ENCODE measurements at places on chromosomes 13 and 19.
A peak's percentile ranks its signal among the peaks of the same experiment; 100 is the strongest.

DNA sequence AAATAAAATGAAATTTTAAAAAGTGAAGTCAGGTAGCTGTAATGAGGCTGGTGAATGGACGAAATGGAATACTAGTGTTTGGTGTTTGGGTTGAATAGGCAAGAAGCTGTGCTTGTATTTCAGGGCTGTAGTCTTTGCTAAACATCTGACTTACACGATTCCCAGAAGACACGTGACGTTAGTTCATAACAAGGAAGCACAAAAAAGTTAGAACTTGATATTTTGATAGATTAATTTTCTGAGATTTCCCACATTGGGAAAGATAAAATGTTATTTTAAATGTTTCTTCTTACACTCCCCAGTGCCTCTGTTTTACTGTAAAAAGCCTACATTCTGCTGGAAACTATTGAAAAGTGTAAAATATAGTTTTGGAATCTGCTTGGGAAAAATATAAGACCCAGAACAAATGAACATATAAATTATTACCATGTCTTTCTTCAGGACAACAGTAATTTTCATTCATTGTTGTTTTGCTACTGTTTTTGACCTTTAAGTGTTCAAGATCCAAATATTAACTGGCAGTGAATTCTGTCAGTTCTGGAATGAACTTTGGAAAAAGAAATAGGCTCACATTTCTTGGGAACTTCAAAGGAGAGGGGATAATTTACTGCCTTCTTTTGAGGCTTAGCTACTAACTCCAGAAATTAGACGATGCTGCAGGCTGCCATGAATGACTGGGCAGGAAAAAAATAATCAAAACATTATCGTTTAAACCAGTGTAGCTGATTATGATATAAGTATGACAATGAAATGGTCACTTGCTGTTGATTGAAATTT lies 241.3 kb downstream of the SLITRK6 start:
- DNase-seq = no peak

DNA sequence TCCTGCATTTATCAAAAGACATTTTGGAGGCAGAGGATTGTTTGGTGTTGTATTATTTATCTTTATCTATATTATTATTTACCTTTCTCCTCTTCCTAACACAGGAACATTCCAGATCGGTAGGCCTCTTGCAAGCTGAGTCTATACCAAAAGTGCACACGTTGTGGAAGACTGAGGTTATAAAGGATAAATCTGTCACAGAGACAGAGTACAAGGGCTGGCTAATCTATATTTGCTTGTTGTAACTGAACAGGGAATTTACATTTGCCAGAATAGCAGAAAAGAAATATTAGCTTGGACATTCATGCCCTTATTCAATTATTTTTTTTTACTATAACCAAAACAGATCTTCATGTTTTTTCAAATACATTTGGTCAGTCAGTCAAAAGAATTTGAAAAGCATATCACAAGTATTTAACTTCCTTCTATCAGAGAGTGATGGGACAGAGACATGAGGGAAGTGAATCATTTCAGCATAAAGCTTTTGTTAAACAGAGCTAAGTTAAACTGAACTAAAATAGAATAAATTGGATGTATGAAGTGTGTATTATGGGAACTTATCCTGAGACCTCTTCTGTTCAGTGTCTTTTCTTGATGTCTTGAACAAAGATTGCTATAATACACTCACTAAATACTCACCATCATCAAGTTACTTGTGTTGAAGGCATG lies 352.5 kb downstream of the DNAJC15 start:
- DNase-seq = no peak

- no peak for DNase-seq
Measured at GRCh38 chr13:104799152-104799551, 1732.9 kb upstream of the SLC10A2 start.

DNA sequence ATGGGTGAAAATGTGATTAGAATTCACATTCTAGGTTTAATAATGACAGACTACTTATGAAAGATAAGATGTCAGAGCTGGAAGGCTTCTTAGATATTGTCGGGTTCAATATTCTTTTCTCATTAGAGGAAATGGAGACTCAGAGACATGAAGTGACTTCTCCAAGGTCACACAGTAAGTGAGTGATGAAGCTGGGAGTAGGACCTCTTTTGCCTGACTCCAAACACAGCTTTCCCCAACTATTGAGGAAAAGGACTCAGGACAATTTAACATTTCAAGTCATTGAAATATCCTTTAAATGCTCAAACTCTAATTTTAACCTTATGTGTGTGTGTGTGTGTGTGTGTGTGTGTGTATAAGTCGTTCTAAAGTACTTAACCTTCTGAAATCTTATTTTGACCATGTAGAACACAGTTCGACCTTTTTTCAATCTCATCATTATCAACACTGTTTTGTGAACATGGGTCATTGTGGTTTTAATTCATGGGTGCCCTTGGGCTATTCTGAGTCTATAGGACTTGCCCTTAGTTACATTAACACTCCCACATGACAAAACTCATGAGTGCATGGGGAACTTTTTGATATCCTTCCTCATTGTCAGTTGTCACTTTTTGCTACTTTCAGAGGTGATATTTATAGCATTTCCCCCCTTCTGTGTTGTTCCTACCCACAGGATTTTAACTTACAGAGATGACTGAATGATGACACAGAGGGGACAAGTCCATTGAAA lies 53.0 kb downstream of the LRCH1 start:
- no peak for DNase-seq

DNA sequence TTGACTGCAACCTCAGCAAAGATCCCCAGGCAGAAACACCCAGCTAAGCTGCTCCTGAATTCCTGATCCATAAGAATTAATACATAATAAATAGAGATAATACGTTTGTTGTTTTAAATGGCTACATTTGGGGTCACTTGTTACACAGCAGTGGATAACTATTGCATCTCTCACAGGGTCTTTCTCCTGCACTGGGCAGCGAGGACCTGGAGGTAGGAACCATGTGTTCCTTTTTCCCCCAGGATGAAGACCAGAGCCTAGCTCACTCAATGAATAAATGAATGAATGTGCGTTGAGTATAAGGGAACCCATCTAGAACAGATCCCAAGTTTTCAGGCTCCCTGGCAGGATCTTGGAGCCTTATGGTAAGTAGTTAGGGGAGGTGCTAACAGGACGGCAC lies 30.7 kb downstream of the F2RL3 start:
- DNase-seq = no peak

GRCh38 chr13:37985281-37985680 lies 115.7 kb upstream of the TRPC4 start:
- DNase-seq = no peak

DNA sequence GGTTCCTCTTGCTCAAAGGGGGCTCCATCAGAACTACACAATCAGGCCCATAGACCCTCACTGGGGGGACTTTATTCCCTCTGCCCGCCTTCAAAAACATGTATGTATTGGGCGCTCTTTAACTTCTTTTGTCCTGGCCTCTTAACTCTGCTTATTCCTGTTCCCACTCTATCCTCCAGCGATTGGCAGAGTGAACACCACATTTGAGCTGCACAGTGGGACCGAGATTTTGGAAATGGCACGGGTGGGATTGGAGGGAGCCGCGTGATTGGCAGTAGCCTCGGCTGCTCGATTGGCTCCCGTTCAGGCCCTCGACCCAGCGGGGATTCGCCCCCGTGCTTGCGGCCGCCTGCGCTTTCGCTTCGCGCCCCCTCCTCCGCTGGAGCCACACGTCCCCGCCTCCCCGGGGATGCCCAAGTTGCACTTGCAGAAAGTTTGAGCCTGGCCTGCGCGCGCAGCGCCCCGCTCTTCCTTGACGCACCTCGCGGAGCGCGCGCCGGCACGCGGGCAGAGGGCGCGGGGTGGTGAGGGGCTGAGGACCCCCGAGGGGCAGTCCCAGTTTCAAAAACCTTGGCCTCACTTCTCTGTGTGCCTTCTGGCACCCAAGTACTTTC lies at the start of gene ZIC5:
Gene ZIC5 (minus strand): TSS at position 192 of the 614 bp plus-strand sequence. CDS start 164 bp downstream, at position 28.
- peak; percentile 94 for DNase-seq

DNA sequence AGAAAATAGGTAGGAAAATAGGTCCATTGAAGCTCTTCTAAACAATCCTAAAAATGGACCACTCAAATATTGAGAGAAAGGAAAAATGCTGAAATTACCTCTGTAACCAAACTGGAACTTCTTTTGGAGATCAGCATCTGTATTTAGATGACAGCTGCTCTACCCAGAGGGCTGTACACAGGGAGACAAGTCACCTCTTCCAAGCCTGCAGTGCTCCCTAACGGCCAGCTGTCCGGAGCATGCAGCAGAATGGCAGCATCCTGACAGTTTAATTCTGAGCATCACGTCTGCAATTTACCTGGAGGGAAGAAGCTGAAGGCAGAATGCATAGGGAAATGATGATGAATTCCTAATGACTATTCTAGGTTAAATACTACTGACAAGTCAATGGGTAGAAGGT lies 62.8 kb upstream of the DIAPH3 start:
- DNase-seq = no peak

DNA sequence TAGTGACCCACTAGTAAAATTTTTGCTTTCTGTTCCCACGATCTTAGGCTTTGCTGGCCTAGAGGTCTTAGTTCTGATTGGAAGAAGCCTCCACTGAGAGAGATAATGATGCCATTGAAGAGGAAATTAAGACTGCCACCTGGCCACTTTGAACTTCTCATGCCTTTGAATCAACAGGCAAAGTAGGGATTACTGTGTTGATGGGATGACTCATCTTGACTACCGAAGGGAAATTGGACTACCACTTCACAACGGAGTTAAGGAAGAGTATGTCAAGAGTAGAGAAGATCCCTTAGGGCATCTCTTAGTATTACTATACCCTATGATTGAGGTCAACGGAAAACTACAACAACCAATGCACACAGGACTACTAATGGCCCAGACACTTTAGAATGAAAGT lies 12.7 kb upstream of the FREM2 start:
- DNase-seq = no peak

- DNase-seq = no peak
Measured at GRCh38 chr19:6362351-6362801, 1.0 kb downstream of the CLPP start.

DNA sequence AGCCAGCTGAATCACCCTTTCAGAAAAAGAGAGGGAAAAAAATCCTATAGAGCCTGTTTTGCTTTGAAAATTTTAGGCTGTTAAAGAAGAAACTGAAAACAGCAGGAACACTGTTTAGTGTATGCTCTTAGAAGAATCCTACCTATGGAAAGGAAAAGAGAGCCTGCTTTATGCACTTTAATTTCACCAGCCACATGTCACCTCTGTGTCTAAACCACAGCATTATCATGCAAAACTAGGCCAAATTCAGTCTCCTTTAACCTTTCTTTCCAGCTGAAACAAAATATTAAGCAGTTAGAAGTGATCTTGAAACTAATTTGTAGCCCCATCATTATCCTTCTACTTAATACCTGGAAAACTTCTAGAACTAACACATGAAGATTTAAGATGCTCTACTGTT lies 97.2 kb upstream of the MAB21L1 start:
- no peak for DNase-seq

DNA sequence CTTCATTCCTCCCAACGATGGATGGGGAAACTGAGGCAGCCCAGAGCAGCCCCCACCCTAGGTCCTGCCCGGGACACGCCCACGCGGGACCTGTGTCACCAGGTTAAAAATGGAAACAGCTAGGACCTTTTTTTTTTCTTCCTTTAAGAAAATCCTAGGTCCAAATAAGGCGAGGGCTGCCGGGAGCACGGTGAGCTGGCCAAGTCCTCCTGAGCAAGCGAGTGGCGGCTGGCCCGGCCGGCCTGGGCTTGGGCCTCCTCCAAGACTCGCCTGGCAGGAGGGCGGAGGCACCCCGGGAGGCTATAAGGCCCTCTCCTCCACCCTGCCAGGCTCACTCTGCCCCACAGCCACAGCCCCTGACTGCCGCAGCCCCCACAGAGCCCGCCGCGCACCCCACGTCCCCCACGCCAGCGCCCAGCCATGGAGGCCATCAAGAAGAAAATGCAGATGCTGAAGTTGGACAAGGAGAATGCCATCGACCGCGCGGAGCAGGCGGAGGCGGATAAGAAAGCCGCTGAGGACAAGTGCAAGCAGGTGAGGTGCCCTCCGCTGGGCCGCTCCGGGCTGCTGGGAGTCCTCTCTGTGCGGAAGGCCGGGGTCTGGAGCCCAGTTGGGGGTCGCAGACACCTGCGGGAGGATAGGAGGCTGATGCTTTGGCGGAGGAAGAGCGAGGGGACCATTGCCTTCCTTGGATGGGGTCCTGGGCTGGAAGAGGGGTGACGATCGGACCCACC lies 8.9 kb upstream of the TPM4 start:
- DNase-seq = no peak

- DNase-seq = no peak
Measured at GRCh38 chr13:47220453-47221140, 323.7 kb upstream of the HTR2A start.

GRCh38 chr19:46935066-46935663 lies 74.4 kb downstream of the ARHGAP35 start:
- DNase-seq = no peak

DNA sequence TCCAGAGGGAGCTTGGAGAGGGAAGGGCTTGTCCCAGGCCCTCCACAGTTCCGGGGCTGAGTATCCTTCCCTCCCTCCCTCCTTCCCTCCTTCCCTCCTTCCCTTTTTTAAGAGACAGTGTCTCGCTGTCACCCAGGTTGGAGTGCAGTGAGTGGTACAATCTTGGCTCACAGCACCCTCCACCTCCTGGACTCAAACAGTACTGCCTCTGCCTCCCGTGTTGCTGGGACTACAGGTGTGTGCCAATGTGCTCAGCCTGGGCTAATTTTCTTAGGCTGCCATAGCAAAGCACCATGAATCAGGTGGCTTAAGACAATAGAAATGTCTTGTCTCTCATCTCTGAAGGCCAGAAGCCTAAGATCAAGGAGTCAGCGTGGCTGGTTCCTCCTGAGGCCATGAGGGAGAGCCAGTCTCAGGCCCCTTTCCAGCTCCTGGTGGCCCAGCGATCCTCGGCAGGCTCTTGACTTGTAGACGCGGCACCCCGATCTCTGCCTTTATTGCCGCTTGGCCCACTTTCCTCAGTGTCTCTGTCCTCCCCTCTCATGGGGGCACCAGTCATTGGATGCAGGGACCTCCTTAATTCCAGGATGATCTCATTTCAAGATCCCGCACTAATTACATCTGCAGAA lies 47.5 kb downstream of the CRTC1 start:
- DNase-seq = no peak

GRCh38 chr19:49848938-49849337 lies 2.0 kb upstream of the PTOV1 start:
- DNase-seq = no peak

DNA sequence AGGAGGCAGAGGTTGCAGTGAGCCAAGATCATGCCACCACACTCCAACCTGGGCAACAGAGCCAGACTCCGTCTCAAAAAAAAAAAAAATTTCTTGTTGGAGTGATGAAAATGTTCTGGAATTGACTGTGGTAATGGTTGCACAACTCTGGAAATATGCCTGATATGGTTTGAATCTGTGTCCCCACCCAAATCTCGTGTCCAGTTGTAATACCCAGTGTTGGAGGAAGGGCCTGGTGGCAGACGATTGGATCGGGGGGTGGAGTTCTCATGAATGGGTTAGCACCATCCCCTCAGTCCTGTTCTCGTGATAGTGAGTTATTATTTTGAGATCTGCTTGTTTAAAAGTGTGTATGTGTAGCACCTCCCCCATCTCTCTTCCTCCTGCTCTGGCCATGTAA lies 41.1 kb upstream of the MAP3K10 start:
- no peak for DNase-seq

GRCh38 chr13:113151745-113152690 lies 6.4 kb upstream of the PROZ start:
- peak; percentile 33 for DNase-seq
